ENCODE measurements at places on chromosomes 5 and 9.

GRCh38 chr9:81410201-81410600 lies 279.1 kb downstream of the TLE1 start:
- no peak for DNase-seq

- no peak for DNase-seq
These were observed 24.9 kb downstream of the C9orf50 start for GRCh38 chr9:129595903-129596540.

DNA sequence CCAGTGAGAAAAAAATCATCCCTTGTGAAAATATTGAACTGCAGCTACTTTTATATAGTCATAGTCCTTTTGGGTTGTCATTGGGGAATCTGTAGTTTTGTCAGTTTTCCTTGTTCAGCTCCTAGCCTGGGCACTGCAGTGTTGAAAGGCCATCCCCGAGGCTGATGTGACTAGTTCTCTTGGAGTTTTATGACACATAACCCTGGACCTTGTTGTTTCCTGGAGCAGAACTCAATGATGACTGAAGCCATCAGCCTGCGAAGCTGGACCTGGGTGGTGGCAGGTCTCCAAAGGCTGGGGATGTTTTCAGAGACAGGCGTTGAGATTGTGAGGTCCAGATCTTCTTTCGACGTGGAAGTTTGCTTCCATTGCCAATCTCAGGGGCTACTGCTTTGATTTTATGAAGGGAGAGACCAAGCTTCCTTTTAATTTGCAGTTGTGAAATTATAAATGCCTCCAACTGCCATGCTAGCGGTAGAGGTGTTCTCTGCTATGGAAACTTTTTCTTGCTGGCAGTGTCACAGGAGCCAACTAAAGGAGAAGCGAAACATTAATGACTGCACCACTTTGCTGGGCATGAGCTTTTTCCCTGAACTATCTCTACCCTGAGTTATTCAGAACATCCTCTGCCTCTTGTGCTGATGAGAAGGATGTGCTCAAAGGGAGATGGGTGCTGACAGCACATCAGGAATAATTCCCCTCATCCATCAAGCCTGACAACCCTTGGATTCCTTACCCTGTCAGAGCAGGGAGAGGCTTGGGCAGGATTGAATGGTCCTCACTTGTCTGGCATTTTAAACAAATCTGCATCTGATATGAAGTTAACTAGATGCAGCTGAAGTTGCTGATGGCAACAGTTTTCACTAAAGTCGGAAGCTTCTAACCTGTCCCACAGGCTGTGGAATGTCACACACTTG lies 209.6 kb downstream of the MAST4 start:
- DNase-seq, result no peak

DNA sequence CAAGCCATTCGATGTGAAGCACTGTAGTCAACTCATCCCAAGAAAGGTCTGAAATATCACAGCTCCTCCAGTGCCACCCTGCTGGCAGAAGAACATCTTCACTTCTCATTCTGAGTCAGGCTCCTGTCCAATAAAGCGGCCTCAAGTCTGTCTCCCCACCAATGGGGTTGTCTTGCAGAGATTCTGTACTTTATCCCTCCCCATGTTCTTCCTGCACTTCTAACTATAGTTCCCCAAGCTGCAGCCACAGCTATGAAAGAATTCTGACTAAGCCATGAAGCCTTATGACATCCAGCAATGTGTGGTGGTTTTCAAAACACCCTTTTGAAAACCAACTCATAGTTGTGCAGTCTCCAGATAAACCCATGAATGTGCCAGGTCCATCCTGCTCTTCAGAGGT lies 6.8 kb downstream of the MACROH2A1 start:
- no peak for DNase-seq

DNA sequence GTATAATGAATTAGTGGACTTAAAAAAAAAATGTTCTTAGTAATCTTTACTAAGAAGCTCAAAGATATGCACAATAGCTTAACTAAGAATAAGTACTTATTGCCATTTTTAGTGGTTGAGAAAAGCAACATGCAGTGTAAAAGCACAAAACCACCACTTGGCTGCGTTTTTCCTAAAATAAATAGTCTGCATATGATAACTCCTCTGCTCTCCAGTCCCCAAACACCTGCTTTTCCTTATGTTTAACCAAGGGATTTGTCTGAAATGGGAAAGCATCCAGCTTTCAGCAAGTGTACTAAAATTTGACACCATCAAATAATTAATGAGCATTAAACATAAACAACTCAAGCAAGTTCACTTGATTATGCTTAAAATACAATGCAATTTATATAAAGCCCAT lies 41.4 kb downstream of the PSIP1 start:
- no peak for DNase-seq

DNA sequence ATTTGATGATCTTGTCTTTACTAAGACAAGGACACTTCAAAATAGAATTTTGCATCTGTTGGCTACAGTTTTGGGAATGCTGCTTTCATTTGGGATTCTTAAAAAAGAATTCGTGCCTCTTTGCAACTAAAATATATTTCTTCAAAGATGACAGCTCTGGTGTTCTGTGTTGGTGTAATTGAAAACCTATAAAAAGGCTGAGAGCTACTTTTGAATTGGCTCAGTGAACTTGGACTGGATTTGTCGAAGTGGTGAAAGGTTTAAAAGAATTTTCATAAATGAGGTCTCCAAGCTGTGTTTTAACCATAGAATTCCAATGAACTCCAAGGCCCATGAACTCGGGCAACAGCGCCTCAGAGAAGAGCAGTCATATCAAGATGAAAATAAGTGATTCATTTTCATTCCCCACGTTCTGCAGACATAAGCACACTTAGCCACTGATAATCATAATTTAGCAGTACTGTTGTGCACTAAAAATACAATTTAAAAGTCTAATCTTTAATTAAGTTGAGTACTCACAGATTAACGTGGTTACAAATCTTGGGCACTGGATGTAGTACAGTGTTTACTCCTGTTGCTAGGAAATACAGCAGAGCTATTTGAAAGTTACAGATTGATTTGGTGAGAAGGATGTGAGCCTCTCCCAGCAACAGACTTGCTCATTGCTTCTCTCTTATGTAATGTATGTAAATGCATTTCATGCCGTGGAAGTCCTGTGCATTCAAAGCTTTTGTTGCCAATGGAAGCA lies 10.9 kb downstream of the SNCAIP start:
- no peak for DNase-seq

DNA sequence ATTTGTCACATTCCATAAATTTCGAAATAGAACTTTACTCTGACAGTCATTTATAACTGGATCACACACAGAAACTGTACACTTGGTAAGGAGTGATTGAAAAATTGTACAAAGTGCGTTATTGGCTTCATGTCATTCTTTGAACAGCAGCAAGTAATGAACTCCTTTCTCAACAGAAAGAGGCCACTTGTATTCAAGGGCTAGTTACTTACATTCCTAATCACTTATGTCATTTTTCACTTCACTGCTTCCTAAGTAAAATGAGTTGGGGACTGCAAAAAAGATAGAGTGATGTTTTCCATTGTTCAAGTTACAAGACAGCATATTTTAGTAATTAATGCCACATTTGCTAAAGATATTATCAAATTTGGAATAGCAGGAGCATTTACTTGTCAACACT lies 893.2 kb downstream of the DTWD2 start:
- DNase-seq, result no peak

DNA sequence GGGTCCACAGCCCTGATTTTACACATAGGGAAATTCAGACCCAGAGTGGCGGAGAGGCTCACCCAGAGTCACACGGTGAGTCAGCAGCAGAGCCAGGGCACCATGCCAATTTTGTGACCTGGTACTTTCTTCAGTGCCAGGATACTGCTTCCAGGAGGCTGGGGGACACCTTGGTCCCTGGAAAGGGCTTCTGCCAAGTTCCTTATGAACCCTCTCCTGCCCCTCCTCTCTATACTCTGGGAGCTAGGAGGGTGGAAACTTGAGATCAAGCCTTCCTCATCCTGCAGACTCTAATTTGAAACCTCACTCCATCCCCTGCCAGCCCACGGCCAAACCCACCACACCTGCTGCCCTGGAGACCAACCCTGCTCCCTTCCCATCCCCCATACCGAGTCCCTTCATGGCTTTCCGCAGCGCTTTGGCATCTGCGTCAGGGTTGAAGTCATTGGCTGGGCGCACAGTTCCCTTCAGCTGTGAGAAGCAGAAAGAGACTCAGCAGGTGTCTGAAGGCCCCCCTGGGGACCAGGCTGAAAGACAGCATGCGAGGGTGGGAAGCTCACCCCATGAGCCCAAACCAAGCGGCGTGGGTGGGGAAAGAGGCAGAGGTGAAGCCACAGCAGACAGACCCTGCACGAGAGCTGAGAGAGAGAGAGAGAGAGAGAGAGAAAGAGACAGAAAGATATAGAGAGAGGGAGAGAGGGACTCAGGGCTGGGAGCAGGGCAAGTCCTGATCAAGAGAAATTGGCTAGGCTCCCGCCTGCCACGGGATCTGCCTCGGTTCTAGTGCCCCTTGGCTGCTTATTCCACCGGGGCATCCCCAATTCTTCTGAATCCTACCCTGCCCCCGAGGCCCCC lies 33.5 kb downstream of the ANXA6 start:
- no peak for DNase-seq
